ENCODE measurements at places on chromosomes 6 and 20.

GRCh38 chr6:90701926-90702325 lies 115.1 kb upstream of the MAP3K7 start:
- no peak for DNase-seq

DNA sequence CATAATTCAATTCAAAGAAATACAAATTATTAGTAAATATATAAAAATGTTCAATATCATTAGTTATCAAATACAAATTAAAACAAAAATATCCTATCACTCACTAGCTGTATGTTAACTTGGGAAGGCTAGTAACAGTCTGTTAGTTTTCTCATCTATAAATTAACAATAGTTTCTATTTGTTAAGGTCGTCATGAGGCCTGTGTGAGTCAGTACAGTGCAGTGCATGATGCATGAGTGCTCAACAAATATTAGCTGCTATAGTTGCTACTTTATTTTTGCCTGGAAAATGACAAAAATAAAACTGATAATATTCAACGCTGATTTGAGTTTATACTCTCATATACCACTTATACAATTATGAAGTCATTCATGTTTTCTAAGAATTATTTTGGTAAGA lies 401.6 kb upstream of the RUNX2 start:
- DNase-seq = no peak

DNA sequence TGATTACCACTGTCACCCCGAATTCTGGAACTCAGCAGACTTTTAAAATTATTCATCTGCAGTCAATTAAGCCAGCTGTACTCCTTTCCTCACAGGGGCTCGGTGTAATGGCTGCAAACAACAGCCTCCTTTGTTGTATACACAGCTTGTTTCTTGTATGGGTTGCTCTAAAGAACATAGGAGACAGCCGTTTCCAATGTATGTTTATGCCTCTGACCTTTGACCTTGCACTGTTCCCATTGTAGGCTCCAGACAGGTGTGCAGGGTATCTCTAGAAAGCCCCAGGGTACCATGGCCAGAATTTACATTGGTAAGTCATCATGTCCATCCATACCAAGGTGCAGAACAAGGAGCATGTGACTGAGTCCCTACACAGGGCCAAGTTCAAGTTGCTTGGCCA lies 11.5 kb upstream of the TENT5A start:
- DNase-seq = no peak

DNA sequence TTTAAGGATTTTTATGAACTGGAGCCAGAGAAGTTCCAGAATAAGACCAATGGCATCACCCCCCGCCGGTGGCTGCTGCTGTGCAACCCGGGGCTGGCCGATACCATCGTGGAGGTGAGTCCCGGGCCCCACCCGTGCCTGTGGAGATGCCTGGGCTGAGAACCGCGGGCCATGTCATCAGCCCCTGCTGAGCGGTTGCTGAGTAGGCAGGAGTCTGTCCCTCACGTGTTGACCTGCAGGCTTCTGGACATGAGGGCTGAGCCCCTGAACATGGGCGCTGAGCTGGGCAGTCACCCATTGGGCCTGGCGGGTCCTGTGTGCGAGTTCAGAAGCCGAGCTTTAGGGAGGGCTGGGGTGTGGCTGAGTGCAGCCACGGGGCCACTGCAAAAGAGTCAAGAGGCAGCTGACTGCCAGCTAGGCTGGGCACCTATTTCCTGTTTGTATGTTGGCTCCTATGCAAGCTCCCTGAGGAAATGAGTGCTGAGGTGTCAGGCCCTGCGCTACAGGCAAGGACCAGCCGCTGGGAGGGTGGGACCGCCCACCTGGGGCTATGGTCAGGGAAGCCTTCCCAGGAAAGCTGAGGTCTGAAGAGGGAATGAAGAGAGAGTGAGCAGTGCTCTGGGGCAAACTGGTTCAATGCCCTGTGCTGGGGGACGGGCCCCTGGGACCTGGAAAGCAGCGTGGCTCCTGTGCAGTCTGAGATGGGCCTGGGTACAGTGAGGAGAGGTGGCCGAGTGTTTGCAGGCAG lies 34.3 kb downstream of the PYGB start:
- DNase-seq = no peak
